ENCODE measurements at places on chromosomes 3 and 15.

DNA sequence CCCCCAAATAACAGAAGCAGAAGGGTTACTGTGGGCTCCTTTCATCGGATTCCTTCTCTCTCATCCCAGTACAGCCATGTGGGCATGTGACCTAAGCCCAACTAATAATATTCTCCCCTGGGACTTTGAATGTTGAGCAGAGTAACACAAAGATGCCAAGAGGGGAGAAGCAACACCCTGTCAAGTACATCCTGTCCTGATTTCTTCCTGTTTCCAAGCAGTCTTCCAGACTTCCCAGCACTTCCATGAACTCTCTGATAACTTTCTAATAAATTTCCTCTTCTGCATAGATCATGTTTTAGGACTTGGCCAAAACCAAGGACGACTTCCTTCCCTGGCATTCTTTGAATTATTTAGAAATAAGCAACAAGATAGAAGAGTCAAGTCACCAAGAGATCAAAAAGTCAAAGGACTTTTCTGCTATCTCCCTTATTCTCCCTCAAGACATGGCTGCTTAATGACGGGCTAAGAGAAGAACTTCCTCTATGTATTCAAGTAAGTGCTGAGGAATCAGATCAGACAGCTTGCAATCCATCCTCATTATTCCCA, 37.9 kb downstream of the CRYGS start:
- DNase-seq: no peak

DNA sequence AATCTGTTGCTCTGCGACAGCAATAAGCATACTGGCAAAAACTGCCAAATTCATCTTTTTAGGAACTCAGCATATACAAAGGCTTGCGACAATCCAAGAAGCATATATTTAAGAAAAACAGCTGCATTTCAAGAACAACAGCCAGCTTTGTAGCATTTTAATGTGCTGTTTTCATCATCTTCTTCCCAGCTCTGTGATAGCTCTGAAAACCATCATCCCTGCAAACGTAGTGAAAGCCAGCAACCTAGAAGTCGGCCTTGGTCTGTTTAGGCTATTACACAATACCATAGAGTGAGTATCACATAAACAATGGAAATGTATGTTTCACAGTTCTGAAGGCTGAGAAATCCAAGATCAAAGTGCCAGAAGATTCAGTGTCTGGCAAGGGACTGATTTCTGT, 187.5 kb downstream of the NAALADL2 start:
- no peak for DNase-seq

- DNase-seq: no peak
Observed at GRCh38 chr15:62320259-62320658, 155.2 kb upstream of the C2CD4B start.

DNA sequence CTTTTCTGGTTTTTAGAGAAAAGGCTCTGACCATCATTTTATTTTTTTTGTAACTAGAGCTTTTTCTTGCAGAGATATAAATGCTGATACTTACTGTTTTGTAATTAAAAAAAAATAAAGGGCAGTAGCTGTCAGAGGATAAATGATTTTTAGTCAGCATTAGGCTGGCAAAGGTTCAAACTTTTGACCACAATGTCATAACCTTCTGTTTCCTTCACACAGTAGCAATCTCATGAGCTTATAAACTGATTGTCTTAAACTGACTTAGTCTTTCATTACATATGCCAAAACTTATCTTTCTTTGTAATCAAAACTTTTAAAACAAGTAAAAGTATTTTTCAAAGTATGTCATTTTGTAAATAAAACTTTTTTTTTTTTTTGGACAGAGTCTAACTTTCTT, 841.9 kb downstream of the OTOL1 start:
- DNase-seq: no peak

GRCh38 chr3:179486806-179487205, 35.5 kb upstream of the GNB4 start:
- DNase-seq: no peak

DNA sequence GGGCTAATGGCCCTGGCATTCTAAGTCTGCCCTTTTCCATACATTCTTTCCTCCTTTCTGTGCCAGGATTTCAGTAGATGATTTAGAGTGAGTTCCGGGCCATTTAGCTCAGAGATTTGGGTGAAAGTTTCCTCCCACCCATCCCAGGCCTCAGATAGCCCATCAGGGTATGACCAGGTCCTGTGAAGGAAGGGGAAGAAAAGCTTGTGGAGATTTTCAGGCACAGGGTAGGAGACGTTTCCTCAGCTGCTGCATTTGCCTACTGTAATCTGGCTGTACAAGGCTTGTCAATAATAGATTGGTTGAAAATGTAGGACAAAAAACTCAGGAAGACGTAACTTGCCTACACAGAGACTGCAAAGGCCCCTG, 63.2 kb upstream of the BCL6 start:
- DNase-seq: no peak

GRCh38 chr3:139323146-139323545, 20.7 kb upstream of the MRPS22 start:
- no peak for DNase-seq

- DNase-seq: peak; percentile 19
Observed at GRCh38 chr3:30302027-30302426, 304.4 kb upstream of the TGFBR2 start.

GRCh38 chr3:130539005-130539404, 22.0 kb downstream of the COL6A6 start:
- DNase-seq: peak; percentile 28

GRCh38 chr15:28934645-28935044, 48.9 kb downstream of the APBA2 start:
- no peak for DNase-seq

DNA sequence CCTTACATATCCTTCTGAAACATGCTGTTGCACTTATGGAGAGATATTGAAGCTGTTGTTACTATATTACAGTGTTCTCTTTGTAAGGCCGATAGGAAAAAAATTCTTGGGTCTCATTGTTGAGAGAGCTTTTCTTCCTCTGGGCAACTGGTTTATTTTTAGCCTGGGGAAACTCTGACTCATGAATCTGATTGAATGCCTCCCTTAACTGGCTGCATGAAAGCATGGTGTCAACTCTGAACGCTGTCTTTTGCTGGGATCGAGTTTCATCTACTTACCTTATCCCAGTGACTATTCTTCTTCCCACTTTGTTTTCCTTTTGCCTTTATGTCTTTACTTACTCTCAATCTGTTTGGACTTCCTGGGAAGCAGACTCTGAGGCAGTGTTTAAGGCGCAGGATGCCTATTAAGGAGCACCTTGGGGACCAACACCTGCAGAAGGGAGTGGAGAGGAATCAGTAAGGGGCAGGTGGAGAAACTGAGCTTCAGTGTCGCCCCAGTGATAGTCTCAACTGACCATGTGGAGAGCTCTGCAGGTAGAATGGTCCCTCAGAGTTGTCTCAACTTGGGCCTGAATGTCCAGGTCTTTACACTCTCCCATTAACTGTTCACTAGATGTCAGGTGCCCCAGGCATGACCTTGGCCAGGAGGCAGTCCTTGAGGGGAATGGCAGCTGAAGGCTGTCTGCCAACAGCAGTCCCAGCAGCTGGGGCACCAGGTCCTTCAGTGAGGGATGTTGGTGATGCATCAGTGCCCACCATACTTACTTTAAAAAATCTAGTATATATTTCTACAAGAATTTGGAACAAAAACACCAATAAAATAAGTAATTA, 88.9 kb upstream of the CCNL1 start:
- DNase-seq: no peak

GRCh38 chr3:127459891-127460290, 130.6 kb downstream of the TPRA1 start:
- DNase-seq: no peak

GRCh38 chr3:188682316-188682715, 489.5 kb upstream of the TPRG1 start:
- DNase-seq: no peak

DNA sequence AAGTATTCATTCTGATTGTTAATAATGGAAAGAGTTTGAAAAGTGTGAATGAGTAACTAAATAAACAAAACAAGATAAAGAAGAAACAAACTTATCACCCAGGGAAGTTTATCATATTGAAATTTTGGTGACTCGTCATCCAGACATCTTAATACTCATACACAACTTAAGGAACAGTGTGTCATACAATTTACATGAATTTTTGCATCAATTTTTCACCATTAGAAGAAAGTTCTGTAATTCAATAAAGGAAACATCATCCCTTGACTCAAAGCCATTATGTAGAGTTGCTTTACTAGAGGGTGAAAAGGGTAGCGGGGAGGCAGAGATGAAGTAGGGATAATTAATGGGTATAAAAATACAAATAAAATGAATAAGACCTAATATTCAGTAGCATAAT, 536.2 kb downstream of the GRM7 start:
- DNase-seq: no peak

DNA sequence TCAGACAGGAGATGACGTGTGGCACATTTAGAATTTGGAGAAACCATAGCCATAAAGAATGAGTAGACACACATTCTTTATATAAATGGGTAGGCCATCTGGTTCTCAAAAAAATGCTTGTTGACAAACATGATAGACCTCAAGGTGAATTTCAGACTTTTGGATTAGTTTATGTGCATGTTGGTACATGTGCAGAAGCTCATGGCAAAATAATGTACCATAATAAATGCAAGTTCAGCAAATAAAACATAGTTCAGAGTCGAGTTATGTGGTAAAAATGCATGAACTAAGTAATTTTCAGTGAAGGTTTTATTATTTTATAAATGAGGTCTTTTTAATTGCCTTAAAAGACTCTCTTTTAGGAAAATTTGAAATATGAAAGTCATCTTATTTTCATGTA, 24.6 kb downstream of the EEFSEC start:
- DNase-seq: no peak

DNA sequence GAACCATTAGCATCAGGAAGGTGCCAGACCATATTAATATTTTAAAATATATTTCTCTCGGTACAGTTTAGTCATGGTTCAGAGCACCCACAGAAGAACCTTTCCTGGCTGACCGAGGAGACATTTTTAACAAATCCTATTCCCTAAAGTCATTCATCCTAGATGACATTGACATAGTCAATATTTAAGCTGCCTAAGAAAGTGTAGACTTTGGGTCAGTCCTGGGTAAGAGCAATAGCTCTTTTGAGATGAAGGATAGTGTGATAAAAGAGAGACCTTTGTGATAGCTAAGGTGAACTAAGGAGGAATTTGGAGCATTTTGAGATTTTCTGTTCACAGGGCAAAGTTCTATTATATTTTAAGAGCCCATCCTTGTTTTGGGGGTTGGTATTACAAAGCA, 47.5 kb downstream of the ZNF609 start:
- DNase-seq: no peak

- no peak for DNase-seq
Observed at GRCh38 chr15:31274496-31275330, 51.9 kb upstream of the KLF13 start.

GRCh38 chr3:49421890-49422378, 339 bp downstream of the AMT start:
- peak; percentile 20 for DNase-seq

- DNase-seq: no peak
Observed at GRCh38 chr3:24111711-24112110, 166.6 kb downstream of the NR1D2 start.

DNA sequence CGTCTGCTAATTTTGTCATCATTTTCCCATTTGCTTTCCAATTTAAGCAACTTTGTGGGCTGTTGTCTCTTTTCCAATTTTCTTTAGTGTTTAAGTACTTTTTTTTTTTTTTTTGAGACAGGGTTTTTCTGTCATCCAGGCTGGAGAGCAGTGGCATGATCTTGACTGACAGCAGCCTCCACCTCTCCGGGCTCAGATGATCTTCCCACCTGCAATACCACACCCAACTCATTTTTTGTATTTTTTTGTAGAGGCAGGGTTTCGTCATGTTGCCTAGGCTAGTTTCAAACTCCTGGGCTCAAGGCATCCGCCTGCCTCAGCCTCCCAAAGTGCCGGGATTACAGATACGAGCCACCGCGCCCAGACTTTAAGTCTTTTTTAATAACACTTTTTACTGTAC, 26.2 kb upstream of the EIF4A2 start:
- DNase-seq: no peak

- DNase-seq: no peak
Observed at GRCh38 chr3:138383715-138384465, 35.5 kb downstream of the MRAS start.

DNA sequence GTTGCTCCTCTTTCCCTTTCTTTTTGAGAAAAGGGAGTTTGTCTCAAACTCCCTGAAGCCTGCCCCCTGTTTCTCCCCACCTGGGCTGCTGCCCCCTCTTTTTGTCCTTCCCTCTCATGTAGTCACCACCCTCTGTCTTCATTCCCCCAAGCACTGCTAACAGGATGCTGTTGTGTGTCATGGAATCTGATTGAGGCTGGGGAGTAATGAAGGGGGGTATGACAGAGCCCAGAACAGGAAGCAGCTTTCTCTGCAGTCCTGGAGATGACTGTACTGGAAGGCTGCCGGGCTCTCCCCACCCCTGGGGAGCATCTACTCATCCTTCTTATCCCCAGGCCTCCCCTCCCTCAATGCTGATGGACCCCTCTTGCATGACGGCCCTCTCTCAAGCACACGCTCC, 181.6 kb downstream of the ABHD5 start:
- DNase-seq: no peak

DNA sequence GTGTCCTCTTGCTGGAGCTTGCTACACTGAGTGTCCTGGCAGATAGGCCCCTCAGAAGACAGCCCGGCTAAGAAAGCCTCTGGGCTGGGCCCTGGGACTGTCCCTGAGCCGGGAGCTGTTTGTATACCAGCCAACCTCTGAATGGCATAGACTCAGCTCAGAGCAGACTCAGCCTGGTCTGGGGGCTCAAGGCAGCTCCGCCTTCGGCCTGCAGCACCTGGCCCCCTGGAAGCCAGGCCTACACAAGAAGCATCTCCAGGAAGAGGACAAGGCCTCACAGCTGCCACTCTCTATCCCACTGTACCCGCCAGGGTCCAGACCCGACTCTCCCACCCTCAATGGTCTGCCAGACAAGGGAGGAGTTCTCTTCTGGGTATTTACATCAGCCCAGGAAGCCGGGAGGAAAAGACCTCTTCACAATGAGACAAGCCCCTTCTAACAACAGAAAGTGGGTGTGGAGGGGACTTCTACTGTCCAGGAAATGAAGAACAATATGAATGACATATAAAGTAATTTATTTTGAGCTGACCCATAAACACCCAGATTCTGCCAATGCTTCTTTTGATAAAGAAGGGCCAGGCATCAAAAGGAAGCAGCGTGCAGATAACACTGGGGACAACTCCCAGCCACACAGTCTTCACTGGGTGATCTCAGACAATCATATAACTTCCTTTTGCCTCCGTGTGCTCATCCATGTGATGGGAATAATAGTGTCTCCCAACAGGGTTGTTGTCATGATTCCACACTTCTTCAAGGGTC, 110.2 kb downstream of the TPRA1 start:
- DNase-seq: no peak

- DNase-seq: no peak
Observed at GRCh38 chr3:2097641-2098191, 950 bp upstream of the CNTN4 start.

DNA sequence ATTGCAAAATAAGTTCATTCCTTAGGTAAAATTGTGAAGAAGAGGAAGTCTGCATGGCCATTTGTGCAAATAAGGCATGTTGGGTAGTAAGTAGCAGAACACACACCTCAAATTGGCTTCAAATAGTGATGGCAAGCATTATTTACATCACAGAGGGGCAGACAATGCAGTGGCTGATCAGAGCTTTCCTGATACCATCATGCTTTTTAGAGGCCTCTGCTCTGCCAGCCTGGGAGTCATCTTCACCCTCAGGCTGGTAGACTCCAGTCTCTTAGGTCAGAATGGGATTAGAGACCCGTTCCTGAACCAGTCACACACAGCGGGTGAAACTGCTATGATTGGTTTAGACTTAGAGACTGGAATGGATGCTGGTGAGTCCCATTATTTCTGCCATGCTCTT, 396.0 kb upstream of the MCTP2 start:
- no peak for DNase-seq

- no peak for DNase-seq
Observed at GRCh38 chr3:43273416-43273815, 12.9 kb upstream of the SNRK start.

All from activated T-cell treated with anti-CD3 and anti-CD28 coated beads, Interleukin-2, amount 50 U/mL, for 72 hours (primary cell).